CD4-positive, alpha-beta T cell treated with Interleukin-1 beta for 1 hour (primary cell): ENCODE measurements at places on chromosomes 3 and 15.

DNA sequence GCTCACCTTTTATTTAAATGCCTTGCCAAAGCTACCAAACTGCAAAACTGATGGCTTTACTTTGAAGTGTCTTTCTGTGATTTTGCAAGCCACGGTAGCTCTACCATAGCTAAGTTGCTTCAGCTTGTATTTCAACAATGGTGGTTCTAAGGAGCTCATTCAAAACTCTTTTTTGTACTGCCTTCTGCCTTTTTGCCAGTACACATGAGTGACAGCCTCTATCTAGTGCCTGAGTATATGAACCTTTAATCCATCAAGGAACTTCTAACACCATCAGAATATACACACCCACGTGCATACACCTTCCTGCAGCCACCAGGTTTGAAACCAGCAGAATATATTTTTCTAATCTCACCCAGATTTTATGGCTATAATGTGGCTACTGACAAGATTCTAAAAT is 10.4 kb upstream of the NR2F2 start:
- DNase-seq: no peak

GRCh38 chr3:83438188-83438587 is 1520.6 kb upstream of the CADM2 start:
- DNase-seq: no peak

- DNase-seq: no peak
These were observed 676 bp downstream of the CNOT10 start for GRCh38 chr3:32685543-32686185.

DNA sequence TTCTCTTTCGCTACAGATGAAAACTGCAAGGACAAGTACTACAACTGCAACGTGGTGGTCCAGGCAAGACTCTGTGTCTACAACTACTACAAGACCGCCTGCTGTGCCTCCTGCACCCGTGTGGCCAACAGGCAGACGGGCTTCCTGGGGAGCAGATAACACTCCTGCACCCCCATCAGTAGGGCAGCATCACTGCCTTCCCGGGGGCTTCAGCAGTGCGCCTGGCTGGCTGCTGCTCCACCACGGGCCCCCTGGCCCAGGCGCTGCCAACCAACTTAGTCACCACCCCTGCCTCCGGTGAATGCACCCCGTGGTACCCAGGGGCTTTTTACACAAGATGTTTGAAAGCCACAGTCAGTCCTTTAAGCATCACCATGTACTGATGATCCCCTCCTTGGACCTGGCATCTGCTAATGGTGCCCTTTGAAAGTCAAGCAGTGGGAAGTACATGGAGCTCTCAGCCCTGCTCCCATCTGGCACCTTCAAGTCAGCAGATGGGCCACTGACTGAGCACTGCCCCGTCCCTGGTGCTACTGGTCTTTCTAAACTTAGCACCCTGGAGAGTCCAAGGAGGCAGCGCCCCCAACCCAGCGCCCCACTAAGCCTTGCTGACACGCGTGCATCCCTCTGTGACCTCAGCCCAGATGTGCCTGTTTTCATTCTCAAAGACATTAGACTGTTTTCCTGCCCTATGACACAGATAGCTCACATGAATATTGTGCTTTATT is 33.0 kb upstream of the NR2E3 start:
- no peak for DNase-seq

- no peak for DNase-seq
These were observed 19.8 kb downstream of the SCAP start for GRCh38 chr3:47455806-47456452.

- no peak for DNase-seq
These were observed 55.5 kb upstream of the ZBED2 start for GRCh38 chr3:111650378-111651275.
